DMS79 (cell line): ENCODE measurements at places on chromosomes 6 and 20.

- DNase-seq = no peak
Measured at GRCh38 chr6:8857160-8857559, 421.8 kb upstream of the SLC35B3 start.

DNA sequence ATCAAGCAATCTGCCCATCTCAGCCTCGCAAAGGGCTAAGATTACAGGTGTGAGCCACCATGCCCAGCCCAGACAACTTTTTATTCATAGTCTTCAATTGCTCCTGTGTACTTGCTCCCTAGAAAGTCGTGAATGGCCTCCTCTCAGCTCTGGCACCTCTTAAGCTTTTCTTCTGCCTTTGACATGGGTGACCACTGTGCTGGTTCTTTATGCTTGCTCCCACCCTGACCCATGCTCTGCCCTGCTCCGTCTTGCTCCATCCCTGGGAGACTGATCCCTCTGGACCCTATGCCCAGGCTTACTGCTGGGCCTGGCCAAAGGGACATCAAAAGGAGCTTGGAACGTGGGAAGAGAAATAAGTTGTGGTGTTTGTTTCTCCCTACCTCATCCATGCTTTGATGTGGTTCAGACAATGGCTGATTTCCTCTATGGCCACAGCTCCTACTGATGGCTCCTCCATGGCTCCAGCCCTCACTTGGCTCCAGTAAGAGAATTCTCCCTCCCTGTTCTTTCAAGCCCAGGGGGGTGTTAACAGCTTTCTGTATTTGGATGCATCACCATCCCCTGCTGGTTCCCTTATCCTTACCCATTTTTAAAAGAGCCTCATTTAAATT is 7.7 kb upstream of the TREM2 start:
- DNase-seq = no peak

GRCh38 chr6:102662851-102663250 is 1269.3 kb downstream of the GRIK2 start:
- DNase-seq = no peak

- DNase-seq = no peak
Measured at GRCh38 chr6:29486577-29486976, 1.2 kb downstream of the MAS1L start.

DNA sequence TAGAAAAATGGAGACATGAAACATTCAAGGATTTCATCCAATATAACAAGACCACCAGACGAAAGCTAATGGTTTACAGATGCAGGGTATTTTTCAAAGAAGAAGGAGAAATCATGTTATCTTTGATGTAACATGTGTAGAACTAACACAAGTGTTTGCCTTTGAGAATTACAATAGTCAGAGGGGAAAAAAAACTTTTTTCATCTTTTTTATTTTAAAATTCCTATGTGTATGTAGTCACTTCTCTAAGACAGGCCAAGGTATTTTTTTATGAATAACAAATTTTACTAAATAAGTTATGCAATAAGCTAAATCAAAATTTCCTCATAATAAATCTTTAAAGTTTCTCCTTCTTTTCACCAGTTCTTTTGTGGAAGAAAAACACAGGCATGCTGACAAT is 161.4 kb downstream of the PDE7B start:
- no peak for DNase-seq

- no peak for DNase-seq
Measured at GRCh38 chr20:1033751-1034414, 31.8 kb upstream of the RSPO4 start.

GRCh38 chr6:123430970-123431369 is 205.8 kb downstream of the TRDN start:
- no peak for DNase-seq

DNA sequence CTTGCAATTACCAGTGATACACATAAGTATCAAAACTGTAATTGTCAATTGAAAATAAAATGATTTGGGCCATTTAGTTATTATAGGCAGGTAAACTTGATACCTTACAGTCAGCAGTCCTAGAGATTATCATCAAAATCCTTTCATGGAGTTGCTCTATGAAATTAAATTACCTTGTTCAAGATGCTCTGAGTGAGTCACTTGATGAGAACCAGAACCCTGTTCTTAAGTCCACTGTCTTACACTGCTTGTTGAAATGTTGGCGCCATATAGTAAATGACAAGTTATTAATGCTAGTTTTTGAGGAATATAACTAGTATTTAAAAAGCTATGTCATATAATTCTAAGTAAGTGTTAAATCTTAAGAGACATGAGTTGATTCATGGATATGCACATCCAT is 37.2 kb upstream of the BAG2 start:
- no peak for DNase-seq

DNA sequence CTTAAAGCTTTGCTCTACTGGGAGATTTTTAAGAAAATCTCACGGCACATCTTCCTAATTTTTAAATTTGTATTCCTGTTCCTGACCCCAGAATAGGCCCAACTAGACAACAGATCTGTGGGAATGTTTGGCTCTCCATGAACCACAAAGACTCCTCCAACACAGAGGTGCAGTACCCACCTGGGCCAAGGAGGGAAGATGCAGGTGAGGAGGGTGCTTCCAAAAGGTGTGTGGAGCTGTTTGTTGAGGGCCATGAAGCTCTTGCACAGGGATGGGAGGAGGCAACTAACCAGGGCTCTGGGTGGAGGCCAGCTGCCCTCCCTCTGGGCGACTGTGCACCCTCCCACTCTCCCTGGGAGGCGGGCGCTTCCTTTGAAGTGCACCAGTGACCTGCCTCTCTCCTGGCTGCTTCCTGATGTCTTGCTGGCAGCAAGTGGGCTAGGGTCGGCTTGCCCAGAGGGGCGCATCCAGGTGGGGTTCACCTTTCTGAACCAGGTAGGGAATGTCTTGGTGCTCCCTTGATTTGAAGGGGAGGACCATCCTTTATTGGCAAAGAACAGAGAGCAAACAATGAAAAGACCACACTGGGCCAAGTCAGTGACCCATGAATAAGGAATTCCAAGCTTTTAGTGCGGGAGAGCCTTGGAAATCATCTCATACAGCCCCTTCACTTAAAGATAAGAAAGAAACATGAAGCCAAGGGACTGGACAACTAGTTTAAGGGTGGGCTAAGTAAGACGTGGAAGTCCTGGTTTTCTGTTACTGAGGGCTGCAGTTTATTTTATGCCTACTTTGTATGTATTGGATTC is 76.0 kb downstream of the ANKRD6 start:
- DNase-seq = no peak

DNA sequence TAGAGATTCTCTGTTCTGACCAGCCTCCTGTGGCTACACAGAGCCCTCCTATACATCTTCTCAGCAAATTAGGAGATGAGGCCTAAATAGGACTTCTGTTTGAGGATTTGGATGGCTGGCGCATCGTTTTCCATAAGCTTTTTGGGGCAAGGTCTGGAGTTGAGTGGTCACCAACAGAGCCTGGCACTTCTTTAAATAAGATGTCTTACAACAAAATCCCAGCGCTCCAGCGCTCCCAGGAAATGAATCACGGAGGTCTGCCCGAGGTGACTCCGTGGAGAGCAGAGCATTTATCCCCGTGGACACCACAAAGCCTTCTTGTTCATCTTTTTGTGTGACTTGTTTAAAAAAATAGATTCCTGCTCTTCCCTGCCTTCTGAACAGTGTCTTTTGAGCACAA is 75.3 kb downstream of the GNAS-AS1 start:
- DNase-seq = no peak

GRCh38 chr6:38876475-38876874 is 161.4 kb downstream of the DNAH8 start:
- DNase-seq = no peak

DNA sequence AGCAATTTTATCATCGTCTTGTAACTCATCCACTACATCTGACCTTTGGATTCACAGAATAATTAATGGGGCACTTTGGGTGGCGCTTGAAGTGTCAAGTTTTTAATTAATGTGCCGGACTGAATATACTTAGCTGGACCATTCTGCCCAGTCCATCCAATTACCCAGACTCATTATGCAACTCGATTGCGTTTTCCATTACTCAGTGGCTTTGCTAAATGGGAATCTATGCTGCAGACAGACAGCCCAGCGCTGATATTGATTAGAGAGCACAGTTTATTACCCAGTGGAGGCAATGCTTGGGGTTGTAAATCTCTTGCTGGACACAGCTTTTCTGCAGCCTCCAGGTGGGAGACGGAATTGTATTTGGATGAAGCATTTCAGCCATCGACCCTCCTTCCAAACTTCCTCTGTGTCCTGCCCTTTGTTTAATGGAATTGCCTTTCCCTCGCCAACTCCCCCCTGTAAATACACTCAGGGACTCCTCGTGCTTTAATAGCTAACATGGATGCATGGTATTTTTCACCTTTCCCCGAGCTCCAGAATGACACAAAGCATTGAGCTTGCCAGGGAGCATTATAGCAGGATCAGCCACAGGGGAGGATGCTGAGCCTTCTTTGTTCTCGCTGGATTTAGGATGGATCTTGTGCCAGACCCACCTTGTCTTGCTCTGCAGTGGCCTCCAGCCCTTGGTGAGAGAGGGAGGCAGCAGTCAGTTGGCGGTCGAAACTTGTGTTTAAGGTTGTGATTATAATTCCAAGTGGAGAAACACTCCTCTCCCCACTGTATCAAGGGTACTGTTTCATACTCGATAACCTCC is 59.7 kb downstream of the EDN3 start:
- DNase-seq = no peak

GRCh38 chr20:51428401-51429143 is 113.9 kb downstream of the NFATC2 start:
- DNase-seq = no peak

DNA sequence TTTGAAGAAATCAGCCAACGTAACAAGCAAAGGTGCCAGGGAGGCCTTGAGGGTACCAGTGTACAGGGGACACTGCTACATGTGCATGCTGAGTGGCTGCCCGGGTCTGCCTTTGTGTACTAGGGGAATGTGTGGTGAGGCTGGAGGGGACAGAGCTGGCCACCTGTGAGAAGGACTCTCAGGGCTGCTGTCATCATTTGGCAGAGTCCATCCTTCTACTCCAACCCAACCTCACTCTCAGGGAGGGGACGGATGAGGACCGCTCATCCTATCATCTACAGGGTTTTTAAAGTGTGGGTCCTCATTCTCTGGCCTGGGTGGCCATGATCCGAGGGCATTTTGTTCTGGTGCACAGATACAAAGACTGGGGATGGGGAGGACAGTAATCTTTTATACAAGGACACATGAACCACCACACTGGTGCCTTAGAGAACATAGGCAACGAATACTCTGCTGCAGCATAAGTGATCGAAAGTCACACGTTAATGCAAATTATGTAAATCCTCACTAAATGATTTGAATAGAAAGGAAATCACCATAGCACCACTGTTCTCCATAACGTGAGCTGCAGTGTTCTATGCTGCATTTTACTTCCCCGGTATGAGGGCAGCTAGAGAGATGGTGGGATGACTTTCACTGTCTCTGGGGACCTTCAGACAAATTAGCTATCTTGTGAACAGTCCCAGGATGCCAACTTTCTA is 181.4 kb downstream of the GMPR start:
- DNase-seq = no peak

- no peak for DNase-seq
Measured at GRCh38 chr20:6768228-6769140, 998 bp downstream of the BMP2 start.

DNA sequence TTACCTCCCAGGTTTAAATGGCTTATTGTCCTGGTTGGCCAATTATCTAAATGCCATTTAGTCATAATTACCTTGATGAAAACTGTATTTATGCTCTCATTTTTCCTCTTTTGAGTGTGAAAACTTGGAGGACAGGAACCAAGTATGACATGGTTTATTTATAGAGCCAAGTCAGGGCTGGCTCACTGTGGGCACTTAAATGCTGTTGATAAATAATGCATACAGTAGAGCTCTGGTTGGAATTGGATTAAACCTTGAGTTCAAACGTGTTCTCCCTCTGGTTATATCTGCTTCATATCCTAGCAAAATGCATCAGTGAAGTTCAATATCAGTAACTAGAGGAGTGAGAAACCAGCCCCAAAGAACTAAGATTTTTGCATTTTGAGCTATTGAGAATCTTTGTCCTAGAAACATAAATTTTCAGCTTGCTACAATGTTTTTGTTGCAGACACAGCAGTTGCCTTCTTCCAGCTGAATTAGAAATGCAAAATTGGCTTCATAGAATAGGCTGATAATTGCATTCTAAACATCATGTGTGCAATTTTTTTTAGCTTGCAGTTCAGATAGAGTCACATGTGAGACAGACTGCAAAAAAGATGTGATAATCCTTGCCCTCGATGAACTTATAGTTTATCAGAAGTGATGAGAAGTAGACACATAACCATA is 255.8 kb downstream of the BTBD3 start:
- DNase-seq = peak; percentile 18

- DNase-seq = no peak
Measured at GRCh38 chr6:167678102-167679101, 148.3 kb upstream of the AFDN start.

GRCh38 chr6:112877134-112878100 is 530.3 kb downstream of the RFPL4B start:
- no peak for DNase-seq

DNA sequence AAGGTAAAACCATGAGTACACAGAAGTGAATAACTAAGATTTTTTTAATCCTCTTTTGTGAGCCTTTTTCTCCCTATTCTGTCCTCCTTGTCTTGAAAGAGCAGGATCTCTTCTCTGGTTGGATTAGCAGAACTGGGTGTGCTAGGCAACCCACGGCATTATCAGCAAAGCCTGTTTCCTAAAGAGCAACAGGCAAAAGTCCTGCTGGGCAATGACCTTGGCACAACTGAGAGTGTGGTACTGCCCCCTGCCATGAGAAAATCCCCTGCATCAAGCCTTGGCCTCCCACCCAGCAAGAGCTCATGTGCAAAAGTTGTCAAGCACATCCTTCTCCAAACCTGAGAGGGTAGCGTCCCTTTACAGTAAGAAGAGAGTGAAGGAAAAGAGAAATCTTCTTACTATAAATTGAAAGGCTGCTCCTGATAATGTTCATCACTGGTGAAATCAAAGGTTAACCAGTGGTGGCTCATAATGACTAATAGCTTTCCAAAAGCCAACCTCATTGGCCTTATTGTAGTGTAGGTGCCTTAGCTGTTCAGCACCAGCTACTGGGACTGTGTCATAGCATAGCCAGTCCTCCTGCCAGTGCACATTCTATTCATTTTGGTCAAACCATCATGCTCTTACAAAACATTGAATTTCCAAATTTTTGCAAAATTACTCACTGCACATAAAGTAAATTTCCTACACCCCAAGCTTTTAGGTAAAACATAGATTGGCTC is 17.1 kb downstream of the KIF6 start:
- DNase-seq = no peak

DNA sequence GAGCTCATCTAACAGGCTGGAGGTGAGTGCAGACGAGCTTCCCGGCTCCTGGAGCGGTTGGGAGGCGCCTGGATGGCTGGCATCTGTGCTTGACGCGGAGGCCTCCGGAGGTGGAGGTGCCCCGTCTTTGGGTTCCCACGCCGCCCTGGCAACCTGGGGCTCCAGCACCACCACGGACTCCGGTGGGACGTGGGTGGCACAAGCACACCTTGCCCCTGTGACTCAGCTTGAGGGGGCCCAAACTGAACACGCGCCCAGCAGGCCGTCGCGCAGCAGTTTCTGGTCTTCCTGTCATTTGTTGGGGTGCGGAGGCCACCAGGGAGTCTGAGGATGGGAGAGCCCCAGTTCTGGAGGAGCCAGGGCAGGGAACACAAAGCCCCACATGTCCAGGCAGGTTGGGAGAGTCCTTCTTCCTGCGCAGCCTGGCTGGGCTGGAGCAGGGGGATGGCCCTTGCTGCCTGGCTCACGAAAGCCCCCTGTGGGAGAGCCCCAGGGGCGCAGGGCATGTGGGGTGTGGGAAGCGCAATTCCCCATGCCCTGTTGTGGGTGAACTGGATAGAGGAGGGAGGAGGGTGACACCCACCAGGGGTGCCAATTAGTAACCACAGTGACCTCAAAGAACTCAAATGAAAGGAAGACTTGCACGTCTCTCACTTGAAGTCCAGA is 1378.6 kb upstream of the DEFB115 start:
- DNase-seq = no peak

- no peak for DNase-seq
Measured at GRCh38 chr6:88572449-88573139, 390.8 kb downstream of the RNGTT start.
